CD4-positive, CD25-positive, alpha-beta regulatory T cell (primary cell): ENCODE measurements at places on chromosomes 1 and 21.

- no peak for DNase-seq
These were observed 1.7 kb downstream of the CLDN14 start for GRCh38 chr21:36478207-36478701.

- no peak for DNase-seq
These were observed 42.9 kb downstream of the SH3GLB1 start for GRCh38 chr1:86747304-86747703.

DNA sequence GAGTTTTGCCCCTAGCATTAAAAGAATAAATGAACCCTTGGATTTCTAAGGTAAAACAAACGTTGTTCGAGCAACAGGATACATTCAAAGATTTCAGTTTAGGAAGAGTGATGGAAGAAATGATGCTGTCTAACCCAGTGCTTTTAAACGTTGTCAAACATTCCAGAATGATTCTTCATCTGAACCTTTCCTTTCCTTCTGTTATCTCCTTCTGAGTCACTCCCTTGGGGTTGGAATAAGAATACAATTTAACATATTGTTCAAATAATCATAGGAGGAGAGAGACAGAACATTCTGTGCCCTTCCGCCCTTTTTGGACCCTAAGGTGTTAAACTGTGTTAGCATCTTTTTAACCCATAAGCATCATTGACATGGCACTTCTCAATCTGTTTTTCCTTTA lies 61.1 kb upstream of the RCOR3 start:
- no peak for DNase-seq

DNA sequence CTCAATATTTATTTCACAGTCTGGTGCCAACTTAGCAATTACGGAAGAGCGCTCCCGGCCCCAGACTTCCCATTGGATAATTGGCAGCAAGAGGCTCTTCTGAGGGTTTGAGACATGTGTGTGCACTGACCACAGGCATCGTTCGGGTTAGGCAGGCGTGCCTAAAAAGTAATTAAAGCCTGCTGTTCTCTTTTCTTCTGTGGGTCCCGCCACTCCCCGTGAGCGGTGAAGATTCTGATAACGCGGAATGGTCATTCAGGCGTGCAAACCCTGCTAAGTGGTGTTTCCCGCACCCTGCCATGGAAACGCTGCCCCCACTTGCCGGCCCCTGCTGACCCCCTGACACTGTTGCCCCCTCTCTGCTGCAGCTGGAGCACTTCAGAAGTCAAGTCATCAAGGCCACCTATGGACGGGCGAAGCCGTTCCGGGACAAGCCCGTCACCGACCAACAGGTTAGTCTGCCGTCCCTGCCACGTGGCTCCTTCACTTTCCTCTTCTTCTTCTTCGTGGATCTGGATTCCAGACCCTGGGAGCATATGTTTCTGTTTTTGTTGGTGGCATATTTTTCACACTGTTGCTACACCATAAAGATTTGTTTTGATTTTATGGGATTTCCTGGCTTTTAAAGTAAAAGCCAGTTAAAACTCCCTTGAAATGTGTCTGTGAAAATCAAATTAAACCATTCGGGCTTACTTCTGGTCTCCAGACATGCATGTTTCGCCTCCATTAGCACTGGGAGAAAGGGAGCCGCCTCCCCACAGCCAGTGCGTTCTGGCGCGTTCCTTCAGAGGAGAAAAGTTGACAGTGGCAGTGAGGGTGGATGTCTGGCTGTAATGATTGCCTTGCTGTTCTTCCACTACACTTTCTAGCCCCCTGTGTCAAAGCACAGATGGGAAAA lies 79.9 kb downstream of the FHAD1 start:
- DNase-seq: no peak

DNA sequence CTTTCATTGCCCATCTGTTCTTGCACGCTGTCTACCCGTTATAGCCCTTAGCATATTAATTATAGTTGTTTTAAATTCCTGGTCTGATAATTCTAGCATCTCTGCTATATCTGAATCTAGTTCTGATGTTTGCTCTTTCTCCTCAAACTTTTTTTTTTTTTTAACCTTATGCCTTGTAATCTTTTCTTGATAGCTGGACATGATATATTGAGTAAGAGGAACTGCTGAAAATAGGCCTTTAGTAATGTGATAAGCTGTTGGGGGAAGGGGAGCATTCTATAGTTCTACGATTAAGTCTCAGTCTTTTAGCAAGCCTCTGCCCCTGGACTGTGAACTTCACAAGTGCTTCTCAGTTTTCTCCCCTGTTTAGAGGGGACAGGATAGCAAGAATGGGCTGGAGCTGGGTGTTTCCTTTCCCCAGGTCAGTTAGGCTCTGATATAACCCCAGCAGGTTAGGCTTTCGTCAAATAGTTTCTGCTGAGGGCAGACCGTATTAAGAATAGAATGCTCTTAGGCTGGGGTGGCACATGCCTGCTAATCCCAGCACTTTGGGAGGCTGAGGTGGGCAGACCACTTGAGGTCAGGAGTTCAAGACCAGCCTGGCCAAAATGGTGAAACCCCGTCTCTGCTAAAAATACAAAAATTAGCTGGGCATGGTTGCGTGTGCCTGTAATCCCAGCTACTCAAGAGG lies 62.2 kb downstream of the ZFYVE9 start:
- no peak for DNase-seq

DNA sequence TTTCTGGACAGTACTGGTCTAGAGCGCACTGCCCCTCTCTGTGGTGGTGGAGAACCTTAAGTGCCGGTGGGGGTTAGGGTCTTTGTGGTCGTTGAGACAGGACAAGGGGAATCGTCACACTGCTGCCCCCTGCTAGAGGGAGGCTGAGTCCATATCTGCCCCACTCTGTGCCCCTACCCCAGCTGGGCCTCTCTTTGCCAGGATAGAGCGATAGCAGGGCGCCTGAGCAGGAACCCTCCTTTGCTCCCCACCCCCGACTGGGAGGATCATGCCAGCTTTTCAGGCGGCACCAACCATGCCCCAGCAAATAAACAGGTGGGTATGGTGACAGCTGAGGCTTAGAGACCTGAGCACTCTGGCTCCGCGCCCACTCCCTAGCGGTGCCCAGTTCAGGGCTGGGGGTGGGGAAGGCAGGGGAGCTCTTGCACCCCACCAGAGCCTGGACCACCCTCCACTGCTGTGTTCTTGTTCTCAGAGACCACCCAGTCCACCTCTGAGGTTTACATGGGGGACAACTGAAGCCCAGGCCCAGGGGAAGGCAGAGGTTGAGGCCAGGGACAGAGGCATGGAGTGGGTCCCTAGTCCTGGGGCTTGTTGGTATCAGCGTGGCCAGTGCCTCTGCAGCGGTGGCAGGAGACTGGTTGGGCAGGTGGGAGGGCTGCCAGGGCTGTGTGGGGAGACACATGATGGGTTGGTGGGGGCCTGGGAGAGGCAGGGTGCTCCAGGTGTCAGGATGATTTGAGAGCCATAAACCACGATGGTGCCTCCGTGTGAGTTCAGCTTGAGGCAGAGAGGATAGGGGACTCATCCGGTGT lies 1.6 kb downstream of the PADI2 start:
- no peak for DNase-seq

DNA sequence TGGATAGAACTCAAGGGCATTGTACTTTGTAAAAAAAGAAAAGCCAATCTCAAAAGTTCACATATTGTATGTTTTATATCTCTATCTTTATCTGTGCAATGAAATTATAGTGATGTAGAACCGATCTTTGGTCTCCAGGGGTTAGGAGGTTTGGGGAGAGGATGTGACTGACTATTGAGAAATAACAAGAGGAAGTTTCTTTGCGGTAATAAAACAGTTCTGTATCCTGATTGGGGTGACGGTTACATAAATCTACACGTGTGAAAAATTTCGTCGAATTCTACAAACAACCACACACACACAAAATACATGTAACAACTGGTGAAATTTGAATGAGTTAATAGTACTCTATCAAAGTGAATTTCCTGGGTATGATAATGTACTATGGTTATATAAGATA lies 10.6 kb upstream of the OR2T33 start:
- no peak for DNase-seq

DNA sequence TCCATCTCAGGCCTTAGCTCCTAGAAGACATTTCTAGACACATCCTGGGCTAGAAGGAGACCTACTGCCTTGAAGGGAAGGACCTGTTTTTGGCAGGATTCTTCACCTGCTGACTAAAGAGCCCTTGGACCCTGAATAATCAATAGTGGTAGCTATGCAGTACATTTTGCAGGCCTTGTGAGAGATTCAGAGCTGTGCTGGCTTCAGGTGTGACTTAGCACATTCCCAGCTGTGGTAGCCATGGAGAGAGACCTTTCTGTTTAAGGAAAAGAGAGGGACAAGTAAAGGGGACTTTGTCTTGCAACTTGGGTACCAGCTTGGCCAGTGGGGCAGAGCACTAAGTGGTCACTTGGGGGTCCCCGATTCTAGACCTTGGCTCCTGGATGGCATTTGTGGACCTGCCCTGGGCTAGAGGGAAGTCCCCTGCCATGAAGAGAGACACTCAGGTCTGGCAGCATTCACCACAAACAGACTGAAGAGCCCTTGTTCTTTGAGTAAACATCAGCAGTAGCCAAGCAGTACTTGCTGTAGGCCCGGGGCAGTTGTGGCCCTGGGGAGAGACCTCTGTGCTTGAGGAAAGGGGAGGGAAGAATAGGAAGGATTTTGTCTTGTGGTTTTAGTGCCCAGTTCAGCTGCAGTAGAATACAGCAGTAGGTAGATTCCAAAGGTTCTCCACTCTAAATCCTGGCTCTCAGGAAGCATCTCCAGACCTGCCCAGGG lies 26.2 kb upstream of the CD1A start:
- DNase-seq: no peak
